ENCODE measurements at places on chromosomes 7 and 10. TPM values are rescaled to one million over a fixed set of nuclear protein-coding genes. Genes with fewer than 3 reads are reported as not detected.

C10orf95 gene
- not detected for total RNA-seq

DNA sequence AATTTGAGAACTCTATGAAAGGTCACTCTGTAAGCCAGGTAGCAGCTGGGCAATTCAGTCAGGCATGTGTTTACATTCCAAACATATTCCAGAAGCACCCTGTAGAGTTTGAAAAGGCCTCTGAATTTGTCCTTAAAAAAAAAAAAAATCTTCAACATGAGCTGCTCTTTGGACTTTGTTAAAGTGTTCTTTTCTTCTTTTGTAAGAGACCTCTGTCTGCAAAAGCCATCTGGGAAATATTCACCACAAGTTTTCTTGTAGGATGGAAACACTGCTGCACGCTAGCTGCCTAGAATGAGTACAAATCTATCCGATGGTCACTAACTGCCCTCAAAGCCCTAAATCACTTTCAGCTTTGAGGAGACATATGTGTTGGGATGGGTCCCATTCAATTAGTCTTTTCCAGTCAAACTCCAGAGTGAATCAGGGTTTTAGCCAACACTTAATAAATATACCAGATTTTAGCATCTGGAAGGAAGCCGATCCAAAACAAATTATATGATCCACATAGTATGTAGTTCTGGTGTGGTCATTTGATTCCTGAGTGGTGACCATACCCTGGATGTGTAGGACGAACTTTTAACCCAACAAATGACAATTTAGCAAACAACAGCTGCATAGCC is 85.9 kb downstream of the CD36 start:
- DNase-seq = peak; percentile 69

GRCh38 chr7:25308246-25308645 is 80.0 kb upstream of the NPVF start:
- DNase-seq = no peak

SLC13A4 gene
- 0.52 TPM for total RNA-seq

DNA sequence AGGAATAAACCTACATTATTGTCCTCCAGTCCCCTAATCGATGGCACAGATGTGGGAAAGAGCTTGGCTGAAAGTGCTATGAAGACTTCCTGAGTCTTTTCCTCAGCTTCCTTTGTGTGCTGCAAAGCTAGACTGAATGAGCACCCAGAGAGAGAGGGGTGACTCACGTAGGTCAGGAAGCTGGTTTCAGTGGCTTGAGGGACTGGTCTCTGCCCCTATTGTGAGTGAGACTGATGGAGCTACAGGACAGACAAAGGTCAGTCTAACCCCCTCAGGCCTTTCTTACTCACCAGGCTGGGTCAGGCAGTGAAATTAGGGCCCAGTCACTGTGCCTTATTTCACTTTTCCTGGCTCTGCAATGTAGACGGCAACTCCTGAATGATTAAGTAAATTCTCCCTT is 171.1 kb upstream of the GRB10 start:
- DNase-seq = peak; percentile 96

DNA sequence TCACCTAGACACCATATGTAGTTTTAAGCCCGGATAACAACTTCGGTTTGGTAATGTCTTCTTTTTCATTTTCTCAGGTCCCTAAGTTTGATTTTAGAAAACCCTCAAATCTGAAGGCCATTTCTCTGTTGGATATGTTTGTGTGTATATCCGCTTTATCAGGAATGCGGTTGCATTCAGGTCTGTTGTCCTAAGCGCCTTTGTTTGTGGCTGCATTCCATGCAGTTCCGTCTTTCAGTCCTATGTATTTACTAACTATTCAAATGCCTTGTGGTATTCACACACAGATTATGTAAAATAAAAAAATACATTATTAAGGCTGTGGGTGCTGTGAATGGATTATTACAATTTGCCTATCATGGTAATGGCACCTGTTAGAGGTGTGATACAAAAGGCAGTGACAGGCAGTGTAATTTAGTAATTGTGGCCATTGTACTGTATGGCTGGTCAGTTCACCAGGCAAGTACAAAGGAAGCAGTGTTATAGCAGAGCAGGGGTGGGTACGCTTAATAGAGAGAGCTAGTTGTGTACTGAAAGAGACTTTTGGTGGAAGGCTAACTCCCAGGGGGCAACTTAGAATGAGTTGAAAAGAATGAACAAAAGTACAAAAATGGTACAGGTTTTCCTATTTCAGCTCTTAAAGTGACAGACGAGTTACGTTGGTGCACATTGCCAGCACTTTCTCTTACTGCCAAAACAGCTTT is 136.4 kb downstream of the VTI1A start:
- no peak for DNase-seq

H2BK1 gene
- total RNA-seq = not detected
